ENCODE measurements at places on chromosomes 7 and 10.

DNA sequence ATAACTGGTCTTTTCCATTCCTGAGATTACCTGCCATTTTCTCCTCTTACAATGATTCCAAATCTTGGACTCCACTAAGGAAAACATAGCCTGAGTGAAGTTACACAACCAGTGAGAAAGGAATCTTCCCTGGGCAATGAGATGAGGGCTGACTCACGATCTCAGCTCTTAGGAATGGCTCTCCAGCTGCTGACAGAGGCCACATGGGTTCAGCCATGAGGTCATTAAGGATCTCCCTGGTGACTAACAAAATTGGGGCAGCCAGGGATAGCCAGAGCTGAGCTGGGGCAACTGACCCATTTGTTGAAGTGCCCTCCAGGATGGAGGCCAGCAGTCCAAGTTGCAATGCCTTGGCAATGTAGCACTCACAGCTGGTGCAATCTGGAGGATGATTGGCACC lies 78.7 kb upstream of the MKLN1 start:
- H3K27ac ChIP-seq = no peak overlapping the region
- peaks cover 14% of the 10 kb centered on the region for H3K27me3 ChIP-seq
- peaks cover 6% of the 10 kb centered on the region for H3K36me3 ChIP-seq
- no peaks in the 10 kb centered on the region for H3K4me1 ChIP-seq
- no peak for DNase-seq

DNA sequence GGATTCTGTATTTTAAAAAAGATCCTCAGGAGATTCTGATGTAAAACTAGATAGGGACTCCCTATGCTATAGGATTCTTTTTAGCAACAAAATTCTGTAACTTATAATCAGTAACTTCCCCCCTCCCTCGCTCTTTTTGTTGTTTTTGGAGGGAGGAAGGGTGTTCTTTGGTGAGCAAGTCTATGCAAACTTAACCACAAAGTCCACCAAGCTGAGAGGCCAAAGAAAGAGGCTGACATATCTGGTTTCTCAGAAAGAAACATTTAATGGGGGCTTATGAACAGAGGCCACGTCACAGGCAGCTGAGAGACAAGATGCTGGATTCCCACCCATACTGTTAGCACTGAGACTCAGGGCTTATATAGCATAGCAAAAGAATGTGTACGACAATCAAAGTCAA lies 14.3 kb upstream of the ABCB5 start:
- no peak overlapping the region for H3K4me3 ChIP-seq
- no peaks in the 10 kb centered on the region for H3K36me3 ChIP-seq
- peaks cover 3% of the 10 kb centered on the region for H3K4me1 ChIP-seq
- H3K27ac ChIP-seq = no peak overlapping the region

GRCh38 chr10:127168261-127168660 lies 28.1 kb downstream of the INSYN2A start:
- no peak for DNase-seq
- no peaks in the 10 kb centered on the region for H3K27me3 ChIP-seq
- no peak overlapping the region for H3K4me3 ChIP-seq
- no peaks in the 10 kb centered on the region for H3K36me3 ChIP-seq

DNA sequence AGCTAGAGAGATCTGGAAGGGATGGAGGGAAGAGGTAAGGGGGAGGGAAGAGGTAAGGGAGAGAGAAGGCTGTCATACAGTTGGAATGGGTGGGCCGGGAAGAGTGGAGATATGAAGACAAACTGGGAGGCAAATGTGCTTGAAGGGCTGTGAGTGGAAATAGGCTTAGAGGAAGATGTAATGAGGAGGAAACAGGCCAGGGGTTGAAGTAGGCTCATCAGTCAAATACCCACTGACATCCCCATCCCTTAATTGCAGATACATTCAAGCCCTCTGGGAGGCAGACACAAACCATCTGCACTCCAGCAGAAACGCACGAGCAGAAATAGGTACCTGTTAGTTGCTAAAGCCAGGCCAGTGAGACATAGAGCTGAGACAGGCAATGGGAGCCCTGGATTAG lies 2.1 kb downstream of the SYNPO2L start:
- no peak overlapping the region for H3K4me3 ChIP-seq
- H3K4me1 ChIP-seq = peaks cover 3% of the 10 kb centered on the region
- no peaks in the 10 kb centered on the region for H3K36me3 ChIP-seq
- no peak overlapping the region for H3K27ac ChIP-seq
- H3K27me3 ChIP-seq = no peaks in the 10 kb centered on the region

DNA sequence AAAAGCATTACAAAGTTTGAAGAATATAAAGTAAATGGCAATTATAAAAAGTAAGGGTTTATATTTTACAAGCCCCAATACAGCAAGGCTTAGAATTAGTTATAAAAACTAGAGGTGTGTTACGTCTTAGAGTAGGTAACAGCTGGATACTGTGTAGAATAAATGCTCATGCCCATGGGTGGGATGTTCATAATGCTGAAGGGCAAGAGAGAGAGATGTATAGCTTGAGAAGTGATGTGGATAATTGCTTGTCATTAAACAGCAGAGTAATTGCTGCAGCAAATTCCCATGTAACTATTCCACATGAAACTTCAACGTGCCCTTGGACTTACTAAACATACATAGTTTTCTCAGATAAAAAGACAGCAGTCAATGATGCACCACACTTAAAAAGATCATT lies 233.8 kb downstream of the IMMP2L start:
- DNase-seq = no peak
- no peak overlapping the region for H3K4me3 ChIP-seq
- H3K27me3 ChIP-seq = no peaks in the 10 kb centered on the region
- peaks cover 10% of the 10 kb centered on the region for H3K36me3 ChIP-seq
- H3K4me1 ChIP-seq = peaks cover 10% of the 10 kb centered on the region

- no peak overlapping the region for H3K4me3 ChIP-seq
- no peak for DNase-seq
- no peaks in the 10 kb centered on the region for H3K36me3 ChIP-seq
- H3K27me3 ChIP-seq = no peaks in the 10 kb centered on the region
- H3K27ac ChIP-seq = no peak overlapping the region
Observed at GRCh38 chr7:153943861-153944260, 108.3 kb upstream of the DPP6 start.

DNA sequence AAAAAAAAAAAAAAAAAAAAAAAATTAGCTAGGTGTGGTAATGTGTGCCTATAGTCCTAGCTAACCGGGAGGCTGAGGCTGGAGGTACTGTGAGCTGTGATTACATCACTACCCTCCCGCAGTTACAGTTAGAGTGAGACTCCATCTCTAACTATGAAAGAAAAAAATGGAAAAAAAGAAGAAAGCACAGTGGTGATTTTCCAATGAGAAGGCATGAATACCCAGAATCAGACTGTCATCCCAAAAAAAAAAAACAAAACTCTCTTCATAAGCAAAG lies 269.9 kb upstream of the MKLN1 start:
- no peaks in the 10 kb centered on the region for H3K27me3 ChIP-seq
- H3K4me1 ChIP-seq = peaks cover 54% of the 10 kb centered on the region
- peaks cover 5% of the 10 kb centered on the region for H3K36me3 ChIP-seq
- H3K27ac ChIP-seq = peak overlapping the region; percentile 86
- peak overlapping the region; percentile 71 for H3K4me3 ChIP-seq
- no peak for DNase-seq

DNA sequence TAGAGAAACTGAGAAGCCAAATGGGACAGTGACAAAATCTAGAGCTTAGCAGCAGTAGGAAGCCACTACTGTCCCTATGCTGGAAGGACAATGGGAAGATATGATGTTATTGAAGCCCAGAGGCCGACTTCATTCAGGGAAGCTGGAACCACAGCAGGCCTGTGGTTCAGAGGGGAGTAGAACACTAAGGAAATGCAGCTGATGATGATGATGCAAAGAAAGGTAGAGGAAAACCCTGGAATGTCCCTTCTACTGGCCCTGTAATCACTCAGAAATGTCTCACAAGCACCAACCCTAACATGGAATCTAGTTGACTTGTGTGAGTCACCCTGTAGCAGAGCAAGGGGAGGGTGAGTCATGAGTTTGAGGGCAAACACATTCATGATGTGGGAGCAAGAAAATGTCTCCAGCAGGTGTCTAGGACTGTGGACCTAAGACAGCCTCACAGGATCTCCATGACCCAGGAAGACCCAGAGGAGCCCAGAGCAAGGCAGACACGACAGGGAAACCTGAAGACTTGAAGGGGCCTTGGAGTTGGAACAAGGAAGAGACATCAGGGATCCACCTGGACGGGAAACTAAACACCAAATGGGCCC lies 37.0 kb upstream of the LRRC17 start:
- DNase-seq = no peak
- H3K4me1 ChIP-seq = peaks cover 14% of the 10 kb centered on the region
- H3K27ac ChIP-seq = no peak overlapping the region
- H3K36me3 ChIP-seq = no peaks in the 10 kb centered on the region
- no peak overlapping the region for H3K4me3 ChIP-seq

GRCh38 chr7:12431886-12432556 lies 28.4 kb upstream of the VWDE start:
- no peak for DNase-seq
- H3K27ac ChIP-seq = no peak overlapping the region
- no peak overlapping the region for H3K4me3 ChIP-seq
- no peaks in the 10 kb centered on the region for H3K27me3 ChIP-seq

GRCh38 chr10:11444531-11445228 lies 166.8 kb downstream of the USP6NL start:
- no peaks in the 10 kb centered on the region for H3K36me3 ChIP-seq
- H3K27me3 ChIP-seq = peaks cover 7% of the 10 kb centered on the region
- H3K27ac ChIP-seq = no peak overlapping the region
- no peak overlapping the region for H3K4me3 ChIP-seq

DNA sequence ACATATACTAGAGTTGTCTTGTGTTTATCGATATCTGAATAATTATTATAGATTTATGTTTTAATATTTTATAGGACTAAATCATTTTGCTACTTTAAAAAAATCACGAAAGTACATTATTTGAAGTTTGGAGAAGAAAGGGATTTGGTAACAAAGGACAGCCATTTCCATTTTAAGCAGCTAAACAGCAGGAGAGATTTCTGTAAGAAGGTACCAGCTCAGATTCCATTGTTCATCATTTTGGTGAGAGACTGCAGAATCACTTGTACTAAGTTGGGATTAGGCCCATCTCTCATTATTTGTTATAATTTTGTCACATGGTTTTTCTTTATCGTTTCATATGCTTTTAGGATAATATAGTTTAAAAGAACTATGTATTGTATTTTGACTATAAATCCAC lies 46.7 kb downstream of the PALS2 start:
- peaks cover 2% of the 10 kb centered on the region for H3K27me3 ChIP-seq
- no peaks in the 10 kb centered on the region for H3K4me1 ChIP-seq
- no peak overlapping the region for H3K4me3 ChIP-seq
- H3K27ac ChIP-seq = no peak overlapping the region

DNA sequence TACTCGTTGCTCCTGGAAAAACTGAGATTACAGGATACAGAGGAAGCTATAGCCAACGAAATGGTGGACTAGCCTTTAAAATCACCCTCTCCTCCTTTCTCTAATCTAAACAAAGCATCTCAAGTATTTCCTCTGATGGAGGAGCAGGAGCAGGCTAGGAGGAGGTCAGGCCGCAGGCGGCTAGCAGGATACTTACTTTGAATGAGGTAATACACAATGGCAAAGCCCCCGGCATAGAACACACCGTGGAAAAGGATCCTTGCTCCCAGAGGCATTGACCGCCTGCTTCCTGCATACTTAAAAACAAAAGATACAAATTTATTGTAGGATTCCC lies 64.4 kb downstream of the STK17A start:
- peaks cover 17% of the 10 kb centered on the region for H3K36me3 ChIP-seq
- H3K27me3 ChIP-seq = no peaks in the 10 kb centered on the region
- no peak for DNase-seq
- peak overlapping the region; percentile 82 for H3K27ac ChIP-seq
- H3K4me3 ChIP-seq = peak overlapping the region; percentile 81
- H3K4me1 ChIP-seq = peaks cover 82% of the 10 kb centered on the region

- peak overlapping the region; percentile 100 for H3K4me3 ChIP-seq
- no peak for DNase-seq
- peak overlapping the region; percentile 99 for H3K27ac ChIP-seq
- H3K36me3 ChIP-seq = peaks cover 26% of the 10 kb centered on the region
Observed at GRCh38 chr10:51698473-51699063, 827 bp downstream of the CSTF2T start.

- H3K4me3 ChIP-seq = no peak overlapping the region
- H3K36me3 ChIP-seq = no peaks in the 10 kb centered on the region
- H3K27me3 ChIP-seq = peaks cover 20% of the 10 kb centered on the region
- no peaks in the 10 kb centered on the region for H3K4me1 ChIP-seq
- H3K27ac ChIP-seq = no peak overlapping the region
Observed at GRCh38 chr7:86925221-86925620, 134.2 kb downstream of the ELAPOR2 start.

DNA sequence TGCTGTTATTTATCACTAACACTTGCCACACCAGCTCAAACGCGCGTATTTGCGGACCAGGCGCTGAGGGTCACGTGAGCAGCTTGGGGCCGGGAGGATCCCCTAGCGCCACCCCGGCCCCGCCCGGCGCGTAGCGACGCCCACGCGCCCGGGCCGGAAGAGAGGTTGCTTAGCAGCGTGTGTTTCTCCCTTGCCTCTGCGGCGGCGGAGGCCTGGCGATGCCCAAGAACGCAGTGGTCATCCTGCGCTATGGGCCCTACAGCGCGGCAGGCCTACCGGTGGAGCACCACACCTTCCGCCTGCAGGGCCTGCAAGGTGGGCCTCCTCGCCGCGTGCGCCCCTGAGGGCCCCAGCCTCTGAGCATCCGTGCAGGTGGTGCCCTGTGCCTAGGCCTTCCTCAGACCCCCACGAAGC lies at the start of gene C10orf53:
TSS of gene C10orf53 (plus strand) at position 172 of the 414 bp plus-strand sequence. CDS start at position 219, 47 bp downstream.
- no peak within 1 kb of the TSS for H3K27ac ChIP-seq
- no peak for DNase-seq
- peaks cover 54% of the 10 kb centered on the region for H3K27me3 ChIP-seq
- H3K4me1 ChIP-seq = no peaks in the 10 kb centered on the region

GRCh38 chr7:31062746-31063435 lies 10.8 kb downstream of the ADCYAP1R1 start:
- no peak for DNase-seq
- H3K36me3 ChIP-seq = no peaks in the 10 kb centered on the region
- no peaks in the 10 kb centered on the region for H3K4me1 ChIP-seq

- H3K36me3 ChIP-seq = no peaks in the 10 kb centered on the region
- no peak overlapping the region for H3K27ac ChIP-seq
Observed at GRCh38 chr7:141477865-141478264, 73.3 kb upstream of the AGK start.

GRCh38 chr7:116399819-116400218 lies 99.7 kb upstream of the CAV2 start:
- H3K4me3 ChIP-seq = no peak overlapping the region
- DNase-seq = no peak
- H3K36me3 ChIP-seq = no peaks in the 10 kb centered on the region
- H3K27me3 ChIP-seq = peaks cover 41% of the 10 kb centered on the region
- H3K27ac ChIP-seq = no peak overlapping the region

- no peak for DNase-seq
- H3K4me3 ChIP-seq = peak overlapping the region; percentile 79
- no peaks in the 10 kb centered on the region for H3K36me3 ChIP-seq
- H3K4me1 ChIP-seq = peaks cover 10% of the 10 kb centered on the region
Observed at GRCh38 chr7:36153571-36154097, 580 bp downstream of the EEPD1 start.
